ENCODE measurements at places on chromosomes 13 and 19.

DNA sequence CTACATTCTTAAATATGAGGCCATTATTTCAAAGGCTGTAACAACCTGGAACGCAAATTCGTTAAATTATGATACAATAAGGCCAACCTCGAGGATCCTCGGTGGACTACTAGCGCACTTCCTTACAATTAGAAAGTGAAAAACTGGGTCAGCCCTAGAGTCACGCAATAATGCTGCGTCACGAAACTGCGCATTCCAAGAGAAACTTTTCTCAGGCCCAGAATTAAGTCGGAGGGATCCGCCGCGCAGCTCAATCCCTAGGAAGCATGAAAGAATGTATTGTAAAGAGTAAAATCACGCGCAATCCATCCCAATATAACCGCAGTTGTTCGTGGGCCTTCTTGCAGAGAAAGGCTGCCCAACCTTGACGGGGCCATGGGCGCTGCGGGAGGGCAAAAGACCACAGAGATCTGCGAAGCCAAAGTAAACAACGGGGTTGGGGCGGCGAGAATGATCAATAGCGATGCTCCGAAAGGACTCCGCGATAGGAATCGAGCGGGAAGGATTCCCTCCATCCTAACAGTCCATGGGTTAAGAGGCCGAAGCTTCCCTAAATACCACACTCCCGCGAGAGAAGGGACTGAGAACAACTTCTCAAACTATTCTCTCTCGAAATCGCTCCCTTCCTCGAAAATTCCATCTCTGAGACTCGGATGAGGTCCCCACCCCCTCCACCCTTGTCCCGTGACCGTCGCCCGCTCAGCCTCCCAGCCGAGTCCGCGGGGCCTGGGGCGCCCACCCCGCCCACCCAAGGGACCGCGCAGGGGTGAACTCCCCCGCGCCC is 564 bp downstream of the SPART start:
- DNase-seq = no peak

- peak; percentile 0 for DNase-seq
These were observed 319.5 kb upstream of the OBI1 start for GRCh38 chr13:78978381-78978998.

DNA sequence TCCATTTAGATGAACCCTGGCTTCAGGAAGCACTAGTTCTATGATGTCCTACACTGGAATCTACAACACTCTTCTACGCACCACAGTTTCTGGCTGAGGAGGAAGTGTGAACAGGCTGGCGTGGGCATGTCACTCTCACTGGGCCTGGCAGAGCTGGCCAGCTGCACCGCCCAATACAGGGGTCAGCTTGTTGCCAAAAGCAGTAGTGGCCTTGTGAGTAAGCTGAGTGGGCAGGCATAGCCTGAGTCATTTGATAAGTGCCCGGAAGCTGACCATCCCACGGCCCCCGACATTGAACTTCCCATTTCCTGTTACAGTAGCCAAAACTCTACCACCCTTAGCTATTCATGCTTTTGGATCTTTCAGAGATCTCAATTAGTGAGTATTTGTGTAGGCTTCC is 240.9 kb upstream of the SERP2 start:
- DNase-seq = no peak

- no peak for DNase-seq
These were observed 8.0 kb downstream of the TFDP1 start for GRCh38 chr13:113592571-113592970.

GRCh38 chr19:6519289-6519688 is 11.5 kb upstream of the TNFSF9 start:
- DNase-seq = no peak

DNA sequence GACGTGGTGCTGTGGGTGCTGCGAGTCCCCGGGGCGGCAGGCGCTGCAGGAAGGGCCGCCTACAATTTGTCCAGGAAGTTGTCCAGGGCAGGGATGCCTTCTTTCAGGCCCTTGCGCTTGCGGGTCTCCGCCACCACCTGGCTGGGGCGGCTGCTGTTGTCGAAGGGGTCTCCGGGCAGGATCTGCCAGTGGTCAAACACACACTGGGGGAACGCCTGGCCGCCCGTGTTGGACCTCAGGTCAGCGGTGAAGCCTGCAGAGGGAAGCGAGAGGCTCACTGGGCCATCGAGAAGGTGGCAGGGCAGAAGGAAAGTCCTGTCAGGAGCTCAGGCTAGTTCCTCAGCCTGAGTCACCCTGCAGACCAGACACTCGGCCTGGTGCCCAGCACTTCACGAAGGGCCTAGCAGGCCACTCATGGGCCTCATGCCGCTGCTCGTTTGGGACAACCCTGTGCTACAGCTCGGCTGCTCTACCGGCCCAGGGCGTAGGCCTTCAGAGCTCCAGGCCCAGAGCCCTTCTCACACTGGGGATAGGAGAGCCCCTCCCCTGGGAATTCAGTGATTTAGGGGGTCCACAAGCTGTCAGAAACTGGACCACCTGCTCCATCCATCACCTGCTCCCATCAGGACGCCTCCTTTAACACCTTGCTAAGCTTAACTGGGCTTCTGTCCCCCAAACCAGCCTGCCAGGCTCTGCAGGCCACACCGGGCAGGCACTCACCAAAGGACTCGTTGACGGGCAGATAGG is 5.8 kb upstream of the DAPK3 start:
- no peak for DNase-seq

- DNase-seq = peak; percentile 100
These were observed at the start of gene TRIM28 for GRCh38 chr19:58543826-58544590. TRIM28 (plus strand) TSS chr19:58544064; CDS start chr19:58544758, 694 bp downstream.

DNA sequence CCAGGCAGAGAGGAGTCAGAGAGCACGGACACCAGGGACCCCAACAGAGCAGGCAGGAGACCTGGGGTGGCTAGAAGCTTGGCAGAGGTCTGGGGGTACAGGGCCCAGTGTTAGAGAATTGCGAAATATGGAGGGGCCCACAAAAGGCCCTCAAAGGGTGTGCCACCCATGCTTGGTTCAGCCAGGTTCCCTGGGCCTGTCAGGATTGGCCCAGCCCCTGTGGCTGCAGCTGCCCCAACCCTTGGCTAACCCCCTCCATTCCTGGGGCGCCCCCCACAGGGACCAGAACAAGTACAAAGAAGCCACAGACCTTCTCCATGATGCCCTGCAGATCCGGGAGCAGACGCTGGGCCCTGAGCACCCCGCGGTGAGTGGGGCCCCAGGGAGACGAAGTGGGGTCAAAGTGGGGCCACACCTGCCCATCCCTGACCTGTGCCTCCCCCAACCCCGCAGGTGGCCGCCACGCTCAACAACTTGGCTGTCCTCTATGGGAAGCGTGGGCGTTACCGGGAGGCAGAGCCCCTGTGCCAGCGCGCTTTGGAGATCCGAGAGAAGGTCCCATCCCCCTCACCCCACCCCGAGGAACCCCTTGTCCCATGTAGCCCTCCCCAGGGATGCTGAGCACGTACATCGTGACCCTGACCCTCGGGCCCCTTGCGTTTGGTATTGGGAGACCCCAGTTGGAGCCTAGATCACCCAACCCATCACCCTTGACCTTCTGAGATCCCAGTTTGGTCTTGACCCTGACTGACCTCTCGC is 8.0 kb downstream of the KLC3 start:
- DNase-seq = no peak

DNA sequence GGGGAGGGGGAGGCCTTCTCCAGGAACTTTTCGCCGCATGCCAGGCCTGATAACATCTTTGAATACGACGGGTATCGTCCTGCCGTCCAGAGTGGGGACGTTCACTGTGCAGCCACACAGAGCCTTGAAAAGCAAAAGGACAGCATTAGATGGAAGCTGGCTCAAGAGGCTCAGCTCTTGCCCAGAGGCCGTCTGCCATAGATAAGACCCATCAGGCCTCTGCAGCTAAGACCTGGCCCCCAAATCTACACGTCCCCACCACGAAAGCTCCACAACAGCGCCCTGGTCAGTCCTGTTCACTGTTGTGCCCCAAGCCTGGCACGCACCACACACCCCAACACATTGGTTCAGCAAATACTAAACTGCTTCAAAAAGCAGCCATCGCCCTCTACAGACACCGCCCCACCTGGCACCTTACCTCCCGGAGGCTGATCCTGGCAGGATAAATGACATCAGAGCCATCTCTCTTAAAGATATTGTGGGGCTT is 2.1 kb downstream of the DNAJB1 start:
- DNase-seq = no peak

- no peak for DNase-seq
These were observed 55.2 kb downstream of the ELF1 start for GRCh38 chr13:40963927-40964326.

DNA sequence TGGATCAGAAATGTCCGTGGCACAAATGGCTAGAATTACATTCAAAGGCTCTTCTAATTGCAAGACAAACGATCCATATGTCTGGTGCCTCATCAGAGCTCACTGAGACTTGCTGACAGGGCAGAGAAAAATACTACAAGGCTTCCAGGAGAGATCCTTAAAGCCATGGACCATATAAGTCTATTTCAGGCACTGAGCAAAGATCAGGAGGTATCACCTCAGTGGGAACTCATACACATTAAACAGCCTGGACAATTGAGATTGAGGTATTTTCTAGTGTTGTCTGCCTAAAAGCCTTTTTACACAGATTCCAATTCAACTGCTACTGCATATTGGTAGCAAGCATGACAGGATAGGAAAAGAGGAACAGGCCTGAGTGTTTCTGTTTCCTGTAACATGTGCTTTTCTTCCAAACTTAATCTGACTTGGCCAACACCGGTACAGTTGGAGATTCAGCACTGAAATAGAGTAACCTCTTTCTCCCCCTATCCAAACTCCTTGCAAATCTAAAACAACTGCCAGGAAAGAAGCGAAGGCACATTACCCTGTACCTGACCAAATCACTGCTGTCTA is 65.9 kb downstream of the SERP2 start:
- DNase-seq = no peak
